ENCODE measurements at places on chromosomes 6 and 20.

GRCh38 chr20:58012731-58013510, 215.5 kb downstream of the ANKRD60 start:
- no peak for DNase-seq

DNA sequence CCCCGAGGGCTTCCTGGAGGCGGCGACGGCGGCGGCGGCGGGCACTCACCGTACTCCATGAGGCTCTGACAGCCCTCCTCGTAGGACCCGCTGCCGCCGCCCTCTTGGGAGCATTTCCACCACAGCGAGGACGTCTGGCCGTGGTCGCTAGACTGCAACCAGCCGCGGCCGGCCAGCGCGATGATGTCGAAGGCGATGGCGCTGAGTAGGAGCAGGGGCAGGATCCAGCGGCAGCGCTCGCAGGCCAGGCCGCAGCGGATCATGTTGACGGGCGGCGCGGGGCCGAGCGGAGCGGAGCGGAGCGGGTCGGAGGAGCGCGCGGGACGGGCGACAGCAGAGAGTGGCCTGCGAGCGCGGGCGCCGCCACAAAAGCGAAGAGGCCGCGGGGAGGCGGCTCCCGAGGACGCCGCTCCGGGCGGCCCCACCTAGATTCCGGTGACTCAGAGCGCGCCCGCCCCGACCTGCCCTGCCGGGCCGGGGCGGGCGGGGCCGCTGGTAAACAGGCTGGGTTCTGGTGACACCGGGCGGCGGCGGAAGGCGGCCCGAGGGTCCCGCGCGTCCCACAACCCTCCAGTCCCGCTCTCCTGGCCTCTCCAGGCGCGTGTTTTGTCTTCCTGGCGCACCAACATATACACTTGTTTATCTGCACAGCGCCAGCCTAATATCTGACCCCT, at the start of gene PERP:
Gene PERP, minus strand, starts transcription at position 342 of the 674 bp plus-strand sequence. Its CDS starts 79 bp downstream, at position 263.
- DNase-seq, result peak; percentile 72

- DNase-seq, result no peak
Observed at GRCh38 chr6:157374889-157375443, 6.0 kb upstream of the ZDHHC14 start.

DNA sequence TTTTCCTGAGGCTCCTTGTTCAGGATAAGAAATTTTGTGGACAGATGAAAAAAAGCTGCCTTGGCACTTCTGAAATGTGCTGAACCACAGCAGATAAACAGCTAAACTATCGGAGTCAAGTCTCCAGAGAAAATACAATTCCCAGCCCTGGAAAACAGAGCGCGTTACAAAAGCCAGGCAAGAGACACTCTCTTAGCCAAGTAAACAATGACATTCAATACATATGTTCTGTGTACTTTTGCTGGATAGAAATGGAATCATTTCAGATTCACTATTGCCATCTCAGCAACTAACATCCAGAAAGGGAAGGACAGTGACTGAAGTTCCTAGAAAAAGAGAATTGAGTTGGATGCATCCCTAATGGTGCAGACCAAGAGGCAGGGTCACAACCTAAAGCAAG, 196.8 kb upstream of the NRSN1 start:
- DNase-seq, result no peak

- DNase-seq, result no peak
Observed at GRCh38 chr6:29760328-29760727, 37.1 kb downstream of the HLA-F start.

GRCh38 chr6:118939683-118940082, 4.7 kb upstream of the MCM9 start:
- DNase-seq, result no peak

DNA sequence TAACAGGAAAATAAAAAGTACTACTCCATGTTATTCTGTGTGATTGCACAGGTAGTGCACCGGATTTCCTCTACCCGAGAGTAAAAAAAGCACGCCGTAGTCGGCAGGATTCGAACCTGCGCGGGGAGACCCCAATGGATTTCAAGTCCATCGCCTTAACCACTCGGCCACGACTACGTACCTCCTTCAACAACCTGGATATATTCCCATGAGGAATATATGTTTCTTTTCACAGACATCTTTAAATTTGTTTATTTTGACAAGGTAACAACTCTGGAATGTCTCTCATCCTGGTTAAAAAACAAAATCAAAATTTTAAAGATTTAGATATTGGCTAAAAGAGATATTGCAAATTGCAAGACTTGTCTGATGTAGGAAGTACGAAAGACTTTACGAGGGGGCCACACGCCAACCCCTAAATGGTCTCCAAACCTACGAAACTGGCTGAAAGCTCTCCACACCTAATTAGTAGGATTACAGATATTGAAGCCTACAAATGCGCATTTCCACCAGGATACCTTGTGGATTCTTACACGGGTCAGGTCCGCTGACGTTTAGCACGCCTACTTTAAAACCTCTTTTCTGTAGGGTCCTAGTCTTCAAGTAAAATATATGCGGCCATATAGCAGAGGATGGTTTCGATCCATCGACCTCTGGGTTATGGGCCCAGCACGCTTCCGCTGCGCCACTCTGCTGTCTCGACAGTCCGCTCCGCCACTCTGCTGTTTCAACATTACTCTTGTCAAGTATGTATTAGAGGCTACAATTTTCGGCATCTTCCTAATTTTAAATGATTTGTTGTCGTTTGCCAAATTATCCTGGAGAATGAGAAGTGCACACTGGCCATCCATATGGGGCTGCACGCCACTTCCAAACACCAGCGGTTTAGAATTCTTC, 52.2 kb upstream of the BTN3A2 start:
- DNase-seq, result peak; percentile 88

DNA sequence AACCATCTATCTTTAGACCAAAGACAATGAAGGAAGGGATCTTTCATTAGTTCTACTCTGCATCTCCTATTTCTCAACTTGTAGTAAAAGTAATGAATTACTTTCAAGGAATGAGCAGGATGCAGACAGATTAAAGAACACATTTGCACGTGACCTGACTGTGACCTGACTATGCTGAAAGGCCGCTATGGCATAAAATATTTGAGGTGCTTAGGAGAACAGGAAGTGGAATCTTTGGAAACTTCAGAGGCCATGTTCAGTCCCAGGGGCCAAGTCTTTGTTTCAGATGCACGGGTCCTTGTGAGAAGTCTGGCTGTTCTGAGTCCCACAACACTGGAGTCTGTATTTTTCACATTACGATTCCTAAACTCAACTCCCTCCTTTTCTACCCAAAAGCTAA, 41.0 kb downstream of the NINL start:
- no peak for DNase-seq

DNA sequence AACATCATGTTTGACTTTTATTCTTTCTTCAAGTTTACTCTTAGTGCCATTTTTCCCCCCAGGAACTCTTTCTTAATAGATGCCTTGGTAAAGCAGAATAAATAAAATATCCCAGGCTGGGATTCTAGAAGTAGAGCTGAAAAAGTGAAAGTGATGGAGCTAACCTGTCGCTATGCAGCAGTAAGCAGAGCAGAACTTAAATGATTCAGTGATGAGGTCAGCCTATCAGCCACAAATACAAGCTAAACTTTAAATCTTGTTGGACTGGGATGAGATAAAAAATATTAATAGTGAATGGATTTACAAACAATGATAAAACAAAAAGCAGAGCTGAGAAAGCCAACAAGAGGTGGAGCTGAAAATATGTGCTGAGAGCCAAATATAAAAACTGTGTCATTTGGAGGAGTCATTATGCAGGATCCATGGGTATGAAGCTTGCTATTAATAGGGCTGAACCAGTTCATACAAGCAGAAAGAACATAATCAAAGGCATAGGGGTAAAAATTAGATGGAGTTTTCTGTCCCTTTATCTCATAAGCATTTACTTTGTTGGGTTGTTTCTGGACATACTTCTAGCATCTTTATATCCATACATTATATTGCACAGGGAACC, 877.8 kb downstream of the EPHA7 start:
- DNase-seq, result no peak

GRCh38 chr6:111382476-111383294, 100.3 kb downstream of the REV3L start:
- DNase-seq, result no peak

- DNase-seq, result no peak
Observed at GRCh38 chr20:11734431-11734830, 183.3 kb upstream of the BTBD3 start.
